Transverse colon (tissue), 4 donors: ENCODE measurements at places on chromosomes 1 and 21. TPM values are rescaled to one million over a fixed set of nuclear protein-coding genes. Genes with fewer than 3 reads are reported as not detected.

DNA sequence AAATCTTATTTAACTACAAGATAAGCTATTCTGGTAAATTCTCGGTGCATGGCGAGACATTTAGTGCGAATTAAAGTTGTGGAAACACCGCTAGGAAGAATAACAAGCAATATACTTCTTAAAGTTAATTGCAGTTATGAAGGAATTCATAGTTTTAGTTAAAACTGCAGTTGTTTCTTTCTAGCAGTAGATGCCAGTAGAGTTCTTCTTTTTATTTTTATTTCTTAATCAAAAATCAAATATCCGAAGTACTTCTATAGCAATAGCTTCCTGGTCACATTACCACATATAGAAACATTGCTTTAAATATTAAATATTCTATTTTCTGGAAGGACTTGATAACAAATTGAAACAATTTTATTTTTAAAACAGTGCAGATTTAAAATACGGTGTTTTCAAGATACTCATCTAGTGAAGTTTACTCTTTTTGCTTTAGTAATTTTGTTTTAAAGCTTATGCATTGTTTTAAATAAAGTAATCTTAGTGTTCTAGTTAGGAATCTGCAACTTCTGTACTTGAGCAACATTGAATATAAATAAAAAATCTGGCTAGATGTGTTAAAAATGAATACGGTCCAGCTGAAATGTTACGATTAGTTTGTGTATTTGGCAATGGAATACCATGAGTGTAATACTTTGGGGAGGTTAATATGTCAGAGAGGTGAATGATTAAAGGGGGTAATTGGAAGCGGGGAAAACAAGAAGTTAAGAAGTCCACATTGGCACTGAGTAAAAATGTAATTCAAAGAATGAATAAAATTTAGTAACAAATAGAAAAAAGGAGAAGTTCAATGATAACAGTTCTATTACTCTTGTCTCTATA is 2.7 kb upstream of the PRKACB start:
- no peak for DNase-seq

DNA sequence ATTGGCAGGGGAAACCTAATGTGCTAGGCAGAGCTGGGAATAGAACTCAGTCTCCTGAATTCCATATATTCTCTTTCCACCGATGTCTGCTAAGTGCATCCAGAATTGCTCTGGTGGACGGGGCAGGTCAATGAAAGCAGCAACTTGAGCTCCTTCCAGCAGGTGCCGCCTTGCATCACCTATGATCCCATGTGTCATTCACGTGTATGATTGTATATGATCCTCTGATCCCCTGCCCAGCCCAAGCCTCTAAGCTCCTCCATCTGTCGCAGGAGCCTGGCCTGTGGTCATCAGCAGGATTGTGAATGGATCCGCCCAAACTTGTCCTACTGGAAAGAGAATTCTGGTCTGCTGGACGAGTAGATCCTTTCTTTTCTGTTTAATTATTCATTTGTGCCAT is 13.1 kb downstream of the ACTA1 start:
- no peak for DNase-seq

- DNase-seq = peak; percentile 56
Observed at GRCh38 chr1:209653915-209654351, 1.7 kb upstream of the LAMB3 start.

DNA sequence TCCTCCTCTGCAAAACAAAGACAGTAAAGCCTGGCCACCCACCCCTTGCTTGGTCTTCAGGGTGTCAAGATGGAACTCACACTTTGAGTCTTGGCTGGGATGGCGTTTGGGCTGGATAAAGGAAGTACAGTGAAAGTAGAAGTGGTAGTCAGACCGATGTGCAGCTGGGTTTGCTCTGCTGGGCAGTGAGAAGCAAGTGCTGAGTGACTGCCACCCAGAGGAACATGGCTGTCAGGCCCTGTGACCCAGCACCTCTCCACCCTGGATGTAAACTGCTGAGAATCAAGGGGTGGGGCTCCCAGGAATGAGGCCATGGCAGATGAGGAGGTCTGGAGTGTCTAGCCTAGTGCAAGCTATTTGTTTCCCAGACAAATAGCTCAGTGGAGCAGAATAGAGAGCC is 51.2 kb downstream of the POFUT2 start:
- DNase-seq = no peak

DNA sequence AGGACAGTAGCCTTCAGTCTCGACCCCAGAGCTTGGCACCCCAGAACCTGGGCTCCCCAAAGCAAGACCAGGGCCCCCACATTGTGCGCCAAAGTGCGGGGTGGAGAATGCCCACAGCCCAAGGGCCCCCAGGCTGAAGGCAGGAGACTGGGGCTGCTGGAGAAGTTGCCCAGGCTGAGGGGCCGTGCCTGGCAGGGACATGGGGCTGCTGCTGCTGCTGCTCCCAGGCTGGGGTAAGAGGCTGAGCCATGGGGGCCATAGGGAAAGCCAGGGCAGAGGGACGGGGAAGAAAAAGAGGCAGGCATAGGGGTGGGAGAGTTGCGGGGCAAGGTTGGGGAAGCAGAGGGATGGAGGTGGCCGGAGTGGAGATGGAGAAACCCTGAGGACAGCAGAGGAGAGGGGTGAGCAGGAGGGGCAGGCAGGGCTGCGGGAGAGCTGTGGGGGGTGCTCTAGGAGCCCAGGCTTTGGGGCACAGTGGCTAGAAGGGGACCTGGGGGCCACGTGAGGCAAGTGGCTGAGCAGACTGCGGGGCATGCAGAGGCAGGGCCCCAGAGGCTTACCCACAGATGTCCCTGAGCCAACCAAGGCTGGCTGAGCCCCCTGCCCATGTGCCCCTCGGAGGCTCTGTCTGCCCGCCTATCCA is 18.9 kb downstream of the SLC27A3 start:
- DNase-seq = no peak

DNA sequence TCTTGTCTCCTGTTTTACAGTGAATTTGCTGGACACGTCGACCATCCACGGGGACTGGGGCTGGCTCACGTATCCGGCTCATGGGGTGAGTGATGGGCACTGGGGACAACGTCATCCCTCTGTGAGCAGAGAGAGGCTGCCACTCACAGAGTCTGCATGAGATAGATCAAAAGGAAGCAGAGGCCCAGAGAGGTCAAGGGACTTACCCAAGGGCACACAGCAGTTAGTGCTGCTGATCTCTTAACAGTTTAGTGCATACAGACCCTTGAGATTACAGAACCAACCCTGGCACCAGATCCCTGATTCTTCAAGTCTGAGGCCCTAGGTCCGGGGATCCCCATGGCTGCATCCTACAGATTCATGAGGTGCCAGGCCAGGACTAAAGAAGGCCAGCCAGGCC is 6.0 kb downstream of the EPHA8 start:
- no peak for DNase-seq

- DNase-seq = no peak
Observed at GRCh38 chr1:220788900-220789299, 2.2 kb downstream of the MTARC1 start.

DNA sequence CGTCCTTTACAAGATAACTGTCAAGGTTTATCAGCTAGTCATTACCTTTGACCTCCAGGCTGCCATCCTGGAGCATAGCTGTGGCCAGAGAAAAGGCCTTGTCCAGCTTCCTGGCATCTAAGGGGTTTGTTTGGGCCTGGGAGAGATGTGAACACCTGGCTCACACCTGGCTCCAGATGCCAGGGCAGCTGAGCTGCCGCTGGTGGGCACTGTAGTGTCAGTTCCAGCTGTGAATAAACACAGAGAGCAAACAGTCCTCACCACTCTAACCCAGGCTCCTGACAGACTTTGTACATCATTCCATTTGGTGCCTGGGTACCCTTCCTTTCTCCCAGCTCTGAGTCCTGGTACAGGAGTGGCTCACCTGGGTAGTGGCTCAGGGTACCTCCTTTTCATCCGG is 14.3 kb upstream of the KCNA10 start:
- DNase-seq = no peak

DNA sequence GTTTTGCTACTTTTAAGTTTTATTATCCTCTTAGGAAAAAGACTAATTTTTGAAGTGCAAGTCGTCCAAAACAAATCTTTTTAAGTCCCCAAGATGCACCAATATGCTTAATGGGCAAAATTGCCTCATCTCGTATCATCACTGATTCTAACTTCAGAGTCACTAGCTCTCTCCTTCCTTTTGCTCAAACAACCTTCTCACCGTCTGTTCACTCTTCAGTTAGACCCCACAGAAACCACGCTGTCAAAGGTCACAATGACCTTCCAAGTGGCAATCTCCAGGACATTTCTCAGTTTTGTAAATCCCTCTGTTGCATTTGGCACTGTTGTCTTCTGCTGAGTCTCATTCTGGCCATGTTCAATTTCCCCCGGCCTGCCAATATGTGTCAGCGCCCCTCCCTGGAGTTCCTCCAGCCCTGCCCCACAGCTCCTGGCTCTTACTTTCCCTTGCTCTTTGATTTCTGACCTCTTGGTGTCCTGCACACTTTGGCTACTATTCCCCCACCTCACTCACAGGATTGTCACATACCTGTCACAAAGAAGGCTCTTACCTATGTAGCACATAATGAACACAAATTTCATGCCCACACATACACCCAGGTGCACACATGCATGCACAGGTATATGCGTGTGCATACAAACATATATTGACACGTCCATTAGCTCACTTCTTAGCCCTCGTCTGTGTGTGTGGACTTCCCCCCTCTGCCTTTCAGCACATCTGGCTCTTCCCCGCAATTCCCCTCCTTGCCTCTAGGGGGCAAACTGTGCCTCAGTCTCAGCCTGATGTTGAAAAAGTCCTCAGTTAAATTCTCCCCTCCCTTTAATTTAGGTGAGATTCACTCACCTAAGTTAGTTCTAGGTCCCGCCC is 354.0 kb upstream of the DUSP10 start:
- DNase-seq = peak; percentile 35

GRCh38 chr1:189158155-189158554 is 1319.5 kb downstream of the BRINP3 start:
- DNase-seq = no peak

DNA sequence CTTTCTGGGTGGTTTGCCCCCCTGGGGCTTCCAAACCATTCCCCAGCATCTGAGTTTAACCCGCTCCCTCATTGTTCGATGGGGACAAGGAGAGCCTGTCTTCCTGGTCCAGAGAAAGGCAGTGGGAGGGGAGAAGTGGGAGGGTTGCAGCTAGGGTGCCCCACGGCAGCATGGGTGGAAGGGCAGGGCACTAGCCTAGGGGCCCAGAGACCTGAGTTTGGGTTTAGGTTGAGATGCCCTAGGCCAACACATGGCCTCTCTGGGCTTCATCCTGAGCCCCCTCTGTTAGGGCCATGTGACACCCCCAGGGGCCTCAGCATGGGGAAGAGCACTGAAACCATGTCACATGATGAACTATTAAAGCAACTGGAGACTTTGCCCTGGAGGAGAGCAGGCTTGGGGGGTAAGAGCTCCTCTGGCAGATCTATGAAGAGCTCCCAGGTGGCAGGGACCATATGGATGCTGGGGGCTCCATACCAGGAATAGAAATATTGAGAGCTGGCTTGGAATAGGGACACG is 9.7 kb upstream of the RUNX3 start:
- no peak for DNase-seq

DNA sequence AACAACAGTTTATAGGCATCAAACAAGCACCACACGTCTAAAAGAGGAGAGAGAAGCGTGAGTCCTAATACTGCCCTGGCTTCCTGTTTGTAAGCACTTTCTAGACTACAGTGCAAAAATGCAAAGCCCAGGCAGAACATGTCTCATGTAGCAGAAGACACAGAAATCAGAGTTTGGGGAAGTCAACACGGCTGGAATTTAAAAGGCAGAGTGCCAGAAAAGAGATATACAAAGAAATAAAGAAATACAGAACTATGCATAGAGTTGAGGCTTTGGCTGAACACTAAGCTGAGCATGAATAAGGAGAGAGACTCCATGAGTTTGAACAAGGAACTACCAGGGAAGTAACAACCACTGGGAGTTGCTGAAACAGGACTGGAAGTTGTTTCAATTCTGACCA is 566.6 kb upstream of the NR5A2 start:
- no peak for DNase-seq

GRCh38 chr21:43956670-43957035 is 55.5 kb upstream of the TRAPPC10 start:
- DNase-seq = no peak

- no peak for DNase-seq
Observed at GRCh38 chr1:116942344-116942743, 32.6 kb downstream of the PTGFRN start.

GRCh38 chr1:98054786-98055185 is 134.0 kb upstream of the DPYD start:
- DNase-seq = no peak

DNA sequence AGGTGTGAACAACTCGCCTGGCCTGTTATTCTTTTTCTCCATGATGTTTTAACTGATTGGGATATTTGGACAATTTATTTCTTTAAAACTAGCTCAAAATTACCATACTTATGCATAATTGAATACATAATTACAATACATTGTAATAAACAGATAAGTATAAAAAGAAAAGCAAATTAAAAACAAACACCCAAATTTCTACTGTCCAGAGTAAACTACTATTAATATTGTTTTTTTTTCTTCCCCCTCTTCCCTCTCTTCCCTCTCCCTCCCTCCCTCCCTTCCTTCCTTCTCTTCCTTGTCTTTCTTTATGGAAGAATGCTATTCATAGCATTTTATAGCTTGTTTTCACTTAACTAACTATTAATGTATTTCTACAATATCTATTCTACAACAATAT is 117.7 kb upstream of the IVNS1ABP start:
- no peak for DNase-seq

GRCh38 chr1:47434051-47434842 is 3.6 kb upstream of the FOXD2 start:
- DNase-seq = peak; percentile 56

The OR6N1 gene
- not detected for total RNA-seq

The SERINC2 gene
- total RNA-seq = 85.6 TPM

The TMIGD3 gene
- not detected for total RNA-seq

The CADM3 gene
- 3.4 TPM for total RNA-seq

The C1orf94 gene
- not detected for total RNA-seq

The TLCD4 gene
- total RNA-seq = 3.4 TPM

The LIPI gene
- total RNA-seq = not detected

The GCSAML gene
- total RNA-seq = not detected

The BARHL2 gene
- not detected for total RNA-seq

The SPAG17 gene
- not detected for total RNA-seq

The RAB3B gene
- 1.8 TPM for total RNA-seq

The ATXN7L2 gene
- total RNA-seq = 12.3 TPM

The ARV1 gene
- total RNA-seq = 8.4 TPM
